Fibroblast of the conjunctiva (primary cell): ENCODE measurements at places on chromosomes 11 and 22.
A peak's percentile ranks its signal among the peaks of the same experiment; 100 is the strongest.

DNA sequence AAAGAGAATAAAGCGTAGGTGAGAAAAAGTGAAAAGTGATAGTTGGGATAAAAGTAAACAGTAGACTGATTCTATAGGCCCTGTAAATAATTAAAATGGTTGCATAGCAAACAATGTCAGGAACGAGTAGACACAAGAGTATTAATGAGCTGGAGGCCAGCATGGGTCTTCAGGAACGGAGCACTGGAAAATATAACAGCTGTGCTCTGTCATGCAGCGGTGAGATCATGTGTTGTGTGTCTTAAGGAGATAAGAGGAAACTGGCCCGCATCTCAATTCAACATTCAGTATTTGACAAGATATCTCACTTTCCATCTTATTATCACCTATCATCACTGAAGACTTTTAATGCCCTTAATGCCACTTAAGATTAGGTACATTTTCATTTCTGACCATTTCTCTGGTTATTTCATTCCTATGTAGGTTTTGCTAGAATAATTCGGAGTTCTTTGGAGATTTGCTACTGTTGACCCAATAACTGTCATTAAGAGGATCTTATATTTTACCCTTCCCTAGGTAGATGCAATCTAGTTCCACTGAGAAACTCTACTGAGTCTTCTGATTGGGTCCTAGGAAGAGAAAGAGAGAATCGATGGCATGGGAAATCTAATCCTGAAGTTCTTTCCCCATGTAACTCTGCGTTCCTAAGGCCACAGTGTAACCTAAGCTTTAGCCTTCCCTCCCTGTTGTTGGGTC, 35.5 kb upstream of the VWA5A start:
- DNase-seq = no peak

- DNase-seq = no peak
Measured at GRCh38 chr11:133500435-133500834, 31.9 kb downstream of the OPCML start.

DNA sequence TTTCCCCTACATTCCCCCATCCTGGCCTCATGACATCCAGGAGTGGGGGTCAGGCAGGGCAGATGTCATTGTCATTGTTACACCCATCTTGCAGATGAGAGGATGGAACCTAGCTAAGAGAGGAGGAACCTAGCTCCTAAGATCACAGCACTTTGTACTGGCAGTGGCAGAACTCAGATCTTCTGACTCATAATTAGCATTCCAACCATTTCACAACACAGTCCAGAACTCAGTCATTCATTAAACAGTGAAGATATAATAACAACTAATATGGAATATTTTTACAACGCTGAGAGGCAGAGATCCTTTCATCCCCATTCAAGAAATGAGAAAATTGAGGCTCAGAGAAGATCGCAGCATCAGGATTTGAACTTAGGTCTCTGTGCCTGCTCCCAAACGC, 127.8 kb downstream of the CHST1 start:
- no peak for DNase-seq

- no peak for DNase-seq
Measured at GRCh38 chr11:100861212-100861611, 174.1 kb downstream of the ARHGAP42 start.

- DNase-seq = peak; percentile 89
Measured at GRCh38 chr11:72840780-72841179, 26.6 kb downstream of the ATG16L2 start.
